ENCODE measurements at places on chromosomes 7 and 10.

DNA sequence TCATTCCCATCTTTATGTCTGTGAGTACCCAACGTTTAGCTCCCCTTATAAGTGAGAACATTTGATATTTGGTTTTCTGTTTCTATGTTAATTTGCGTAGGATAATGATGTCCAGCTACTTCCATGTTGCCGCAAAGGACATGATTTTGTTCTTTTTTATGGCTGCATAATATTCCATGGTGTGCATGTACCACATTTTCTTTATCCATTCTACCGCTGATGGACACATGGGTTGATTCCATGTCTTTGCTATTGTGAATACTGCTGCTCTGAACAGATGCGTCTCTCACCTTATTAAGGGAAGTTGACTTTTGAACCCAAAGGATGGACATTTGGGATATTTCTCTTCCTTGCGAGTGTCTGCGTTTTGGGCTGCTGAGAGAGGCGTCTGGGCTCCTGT is 50.2 kb downstream of the GTF2IRD1 start:
- no peak for DNase-seq

DNA sequence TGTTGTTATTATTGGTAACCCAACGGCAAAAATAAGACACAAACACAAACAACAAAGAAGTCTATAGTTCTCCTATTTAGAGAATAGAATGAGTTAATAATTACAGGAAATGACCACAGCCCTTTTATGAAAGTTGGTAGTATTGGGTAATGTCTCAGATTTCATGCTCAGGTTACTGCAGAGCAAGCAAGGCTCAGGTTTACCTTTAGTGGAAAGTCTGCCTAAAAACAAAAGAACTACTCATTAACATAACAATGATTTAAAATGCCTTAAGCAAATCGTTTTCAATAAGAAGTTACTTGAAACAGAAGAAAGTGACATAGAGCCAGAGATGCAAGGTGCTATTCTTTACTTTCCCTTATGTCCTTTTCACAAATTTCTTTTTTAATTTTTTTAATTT is 441.2 kb downstream of the PLXDC2 start:
- no peak for DNase-seq

DNA sequence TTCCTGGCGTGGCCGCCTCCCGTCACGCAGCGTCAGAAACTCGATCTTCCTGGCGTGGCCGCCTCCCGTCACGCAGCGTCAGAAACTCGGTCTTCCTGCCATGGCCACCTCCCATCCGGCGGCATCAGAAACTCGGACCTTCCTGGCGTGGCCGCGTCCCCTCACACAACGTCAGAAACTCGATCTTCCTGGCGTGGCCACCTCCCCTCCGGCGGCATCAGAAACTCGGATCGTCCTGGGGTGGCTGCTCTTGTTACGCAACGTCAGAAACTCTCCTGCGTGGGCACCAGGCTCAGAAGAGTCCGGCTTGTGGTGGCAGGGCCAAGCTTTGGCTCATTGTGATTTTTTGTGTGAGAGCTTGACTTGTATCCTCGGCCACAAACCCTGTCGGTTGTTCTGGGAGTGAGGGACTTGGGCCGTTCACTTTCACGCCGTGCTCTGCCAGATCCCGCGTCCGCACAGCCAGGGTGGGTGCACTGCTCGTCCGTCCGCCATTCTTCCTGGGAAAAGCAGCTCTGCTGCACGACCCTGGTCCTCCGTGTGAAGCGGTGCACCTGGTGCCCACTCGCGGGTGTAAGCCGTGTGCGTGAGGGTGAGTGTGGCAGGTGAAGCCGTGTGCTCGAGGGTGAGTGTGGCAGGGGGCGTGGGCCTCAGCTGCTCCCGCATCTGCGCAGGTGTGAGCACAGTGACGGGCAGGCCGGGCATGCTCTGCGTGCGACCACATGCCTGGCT is 49.4 kb upstream of the SUN1 start:
- DNase-seq, result no peak

DNA sequence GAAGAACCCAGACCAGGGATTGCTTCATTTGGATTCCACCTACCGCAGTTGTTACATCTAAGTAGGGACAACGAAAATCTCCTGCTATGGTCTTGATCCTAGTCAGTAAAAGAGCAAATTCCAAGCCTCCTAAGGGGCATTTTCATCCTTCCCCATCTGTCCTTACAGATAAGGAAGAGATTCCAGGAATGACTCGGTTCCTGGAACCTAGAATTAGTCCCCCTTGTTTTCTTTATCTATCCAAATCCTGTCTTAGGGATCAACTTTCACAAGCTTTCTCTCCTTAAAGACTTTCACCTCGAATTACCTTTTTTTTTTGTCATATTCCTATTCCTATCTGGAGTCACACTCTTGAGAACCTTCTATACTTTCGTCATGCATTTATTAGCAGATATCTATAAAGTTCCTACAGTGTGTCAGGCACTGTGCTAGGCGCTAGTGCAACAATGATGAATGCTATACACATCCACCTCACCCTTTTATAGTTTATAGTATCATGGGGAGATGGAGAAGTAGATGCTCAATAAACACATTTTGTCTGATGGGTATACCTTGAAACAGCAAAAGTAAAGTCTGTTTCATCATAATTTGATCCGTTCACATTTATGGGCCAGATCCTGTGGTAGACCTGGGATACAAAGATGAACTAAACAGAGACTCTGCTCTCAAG is 39.2 kb downstream of the LAMB4 start:
- DNase-seq, result no peak

- DNase-seq, result no peak
Observed at GRCh38 chr7:50848203-50848602, 65.5 kb upstream of the GRB10 start.

DNA sequence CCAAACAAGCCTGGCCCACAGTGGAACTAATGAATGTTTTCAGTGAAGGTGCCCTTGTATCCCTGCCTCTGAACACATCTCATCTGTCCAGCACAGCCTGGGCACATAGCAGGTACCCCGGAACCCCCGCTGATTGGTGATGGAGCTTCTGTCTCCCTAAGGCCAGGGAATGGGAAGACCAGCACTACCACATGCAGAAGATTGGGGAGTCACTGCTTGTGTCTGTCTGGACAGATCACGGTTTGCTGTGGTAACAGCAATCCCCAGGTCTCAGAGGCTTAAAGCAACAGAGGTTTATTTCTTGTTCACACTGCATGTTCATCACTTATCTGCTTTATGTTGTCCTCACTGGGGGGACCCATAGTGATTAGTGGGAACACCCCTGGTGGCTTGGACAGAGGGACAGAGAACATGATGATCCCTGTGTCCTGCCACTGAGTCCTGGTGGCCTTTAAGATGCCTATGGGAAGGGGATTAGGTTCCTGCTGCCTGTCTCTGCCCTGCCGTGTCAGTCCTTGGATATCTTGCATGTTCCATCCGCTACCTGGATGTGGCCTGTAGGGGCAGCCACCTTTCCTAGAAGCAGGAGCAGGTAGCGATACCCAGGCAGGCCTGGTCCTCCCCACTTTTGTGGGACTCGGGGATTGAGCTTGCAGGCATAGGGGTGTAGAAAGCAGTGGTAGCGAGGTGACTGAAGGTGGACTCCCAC is 3.6 kb downstream of the TSPAN14 start:
- no peak for DNase-seq

DNA sequence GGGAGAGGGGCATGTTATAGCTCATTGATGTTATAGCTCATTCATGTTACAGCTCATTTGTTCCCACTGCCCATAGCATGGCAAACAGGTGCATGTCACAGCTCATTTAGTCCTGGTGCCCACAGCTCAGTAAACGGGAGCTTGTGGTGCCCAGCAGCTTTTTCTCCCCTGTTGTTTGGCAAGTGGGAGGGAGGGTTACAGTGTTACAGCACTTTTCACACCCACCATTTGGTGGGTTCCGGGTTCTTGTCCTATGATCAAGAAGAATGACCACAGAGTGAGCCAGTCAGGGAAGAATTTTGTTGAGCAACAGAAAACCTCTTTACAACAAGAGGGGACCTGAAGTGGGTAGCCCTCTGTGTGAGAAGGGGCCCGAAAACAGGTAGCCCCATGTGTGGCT is 162.8 kb upstream of the CSTF2T start:
- no peak for DNase-seq

GRCh38 chr7:41886262-41886900 is 183.5 kb upstream of the INHBA start:
- DNase-seq, result no peak

DNA sequence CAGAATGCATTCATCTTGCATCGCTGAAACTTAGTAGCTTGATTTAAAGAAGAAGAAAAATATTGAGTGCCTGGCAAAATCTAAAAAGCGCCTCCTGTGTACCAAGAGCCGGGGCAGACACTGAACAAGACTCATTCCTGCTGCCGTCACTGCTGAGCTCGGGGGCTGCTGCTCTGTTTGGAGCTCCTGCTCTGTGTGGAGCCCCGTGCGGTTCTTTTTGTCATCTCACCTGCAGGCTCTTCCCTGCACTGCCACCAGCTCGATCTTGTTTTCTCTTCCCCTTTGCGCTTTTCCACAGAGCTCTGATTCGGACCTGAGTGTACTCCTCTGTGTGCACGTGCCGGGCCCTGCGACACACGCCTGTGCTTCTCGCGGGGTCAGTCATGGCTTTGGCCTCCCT is 462.1 kb upstream of the DPP6 start:
- no peak for DNase-seq

DNA sequence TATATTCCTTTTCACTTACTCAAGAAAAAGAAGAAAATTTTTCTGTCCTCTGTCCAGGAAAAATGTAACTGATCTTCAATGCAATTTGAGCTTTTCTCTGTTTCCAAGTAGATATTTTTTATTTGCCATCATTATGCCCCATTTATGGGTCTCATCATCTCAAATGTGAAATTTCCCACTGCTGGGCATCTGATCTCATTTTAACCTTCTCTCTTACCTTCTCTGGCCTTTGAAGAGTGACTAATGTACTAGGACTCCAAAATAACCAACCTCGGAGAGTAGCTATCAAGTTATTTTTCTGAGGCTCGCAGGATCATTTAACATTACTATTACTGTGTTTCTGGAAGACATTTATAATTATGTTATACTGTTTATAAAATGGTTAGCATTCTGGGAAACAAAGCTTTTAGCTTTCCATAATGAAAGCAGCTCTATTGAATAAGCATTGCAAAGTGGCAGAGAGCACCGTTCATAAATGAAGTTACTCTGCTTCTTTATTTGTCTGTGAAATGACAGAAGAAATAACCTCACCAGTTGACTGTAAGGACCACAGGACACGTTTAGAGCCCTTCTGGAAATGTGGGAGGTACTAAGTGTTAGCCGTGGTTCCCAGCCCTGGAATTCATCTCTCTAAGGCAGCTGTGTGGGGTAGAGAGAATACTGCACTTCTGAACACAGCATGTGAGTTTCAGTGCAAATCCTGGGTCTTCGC is 33.3 kb upstream of the NMT2 start:
- no peak for DNase-seq

- no peak for DNase-seq
Observed at GRCh38 chr10:130498042-130498441, 361.9 kb downstream of the GLRX3 start.

Measured in nephron progenitor cell (in vitro differentiated cells).